GM13977 (cell line): ENCODE measurements at places on chromosomes 12 and 14.
A peak's percentile ranks its signal among the peaks of the same experiment; 100 is the strongest.

DNA sequence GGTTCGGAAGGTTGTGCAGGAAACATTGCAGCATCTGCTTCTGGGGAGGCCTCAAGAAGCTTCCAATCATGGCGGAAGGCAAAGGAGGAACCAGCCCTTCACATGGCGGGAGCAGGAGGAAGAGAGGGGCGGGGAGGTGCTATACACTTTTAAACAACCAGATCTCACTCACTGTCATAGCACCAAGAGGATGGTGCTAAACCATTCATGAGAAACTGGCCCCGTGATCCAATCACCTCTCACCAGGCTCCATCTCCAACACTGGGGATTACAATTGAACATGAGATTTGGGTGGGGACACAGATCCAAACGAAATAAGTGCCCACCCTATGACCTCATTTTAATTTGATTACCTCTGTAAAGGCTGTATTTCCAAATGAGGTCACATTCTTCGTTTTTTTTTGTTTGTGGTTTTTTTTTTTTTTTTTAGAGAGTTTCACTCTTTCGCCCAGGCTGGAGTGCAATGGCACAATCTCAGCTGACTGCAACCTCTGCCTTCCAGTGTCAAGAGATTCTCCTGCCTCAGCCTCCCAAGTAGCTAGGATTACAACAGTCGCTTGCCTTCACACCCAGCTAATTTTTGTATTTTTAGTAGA, 11.4 kb upstream of the ORAI1 start:
- no peak for DNase-seq

GRCh38 chr12:124683152-124684124, 116.0 kb upstream of the NCOR2 start:
- DNase-seq = no peak

GRCh38 chr12:67070604-67071003, 198.6 kb upstream of the CAND1 start:
- no peak for DNase-seq

DNA sequence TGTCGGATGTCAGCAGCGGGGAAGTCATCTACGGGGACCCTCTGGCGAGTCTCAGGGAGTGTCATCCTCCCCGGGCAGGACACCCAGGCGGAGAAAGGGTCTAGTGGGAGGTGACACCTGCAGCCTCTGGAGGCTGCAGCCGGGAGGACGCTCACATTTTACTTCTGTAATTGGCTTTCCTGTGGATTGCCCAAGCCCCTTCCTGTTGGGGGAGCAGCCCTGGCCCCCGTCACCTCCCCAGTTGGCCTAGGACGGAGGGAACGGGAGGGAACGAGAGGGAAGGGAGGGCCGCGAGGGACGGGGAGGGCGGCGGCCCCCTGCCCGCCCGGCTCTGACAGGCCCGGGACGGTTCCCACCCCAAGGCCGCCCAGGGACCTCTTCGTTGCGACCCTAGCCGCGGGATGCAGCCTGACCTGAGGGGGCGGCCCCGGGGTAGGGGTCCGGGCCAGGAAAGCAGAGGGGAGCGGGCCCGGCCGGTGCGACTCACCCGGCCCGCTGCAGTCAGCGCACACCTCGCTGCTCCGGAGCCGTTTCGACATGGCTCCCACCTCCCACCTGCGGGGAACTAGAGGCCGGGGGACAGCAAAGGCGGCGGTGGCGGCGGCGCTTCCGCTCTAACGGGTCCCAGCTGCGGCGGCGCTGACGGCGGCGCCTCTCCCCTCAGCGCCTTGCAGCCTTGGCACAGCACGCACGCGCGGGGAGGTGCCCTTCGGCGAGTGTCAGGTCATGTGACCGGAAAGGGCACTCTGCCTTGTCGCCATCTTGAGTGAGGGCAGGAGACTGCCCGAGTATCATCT, at the start of gene GIT2:
Gene GIT2 (minus strand): TSS at position 683 of the 797 bp plus-strand sequence. CDS start 144 bp downstream, at position 539.
- DNase-seq = peak; percentile 95

DNA sequence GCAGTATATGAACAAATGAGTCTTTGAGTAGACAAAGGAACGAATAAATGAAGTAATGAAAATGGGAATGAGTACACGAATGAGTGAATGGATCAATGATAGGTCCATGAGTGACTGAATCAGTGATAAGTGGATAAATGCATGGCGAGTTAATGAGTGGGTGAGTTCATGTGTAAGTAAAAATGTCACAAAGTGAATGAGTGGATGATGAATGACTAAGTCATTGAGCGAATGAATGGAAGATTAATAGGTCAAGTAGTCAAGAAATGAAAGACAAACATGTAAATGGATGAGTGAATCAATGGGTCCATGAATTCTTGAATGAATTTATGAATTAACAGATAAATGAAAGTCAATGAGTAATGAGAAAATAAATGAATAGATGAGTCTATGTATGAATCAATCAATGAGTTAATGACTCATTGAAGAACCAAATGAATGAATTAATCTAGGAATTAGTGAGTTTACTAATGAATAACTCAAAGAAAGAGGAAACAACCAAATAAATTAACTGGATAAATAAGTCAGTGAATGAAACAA, 97.3 kb upstream of the RTL1 start:
- no peak for DNase-seq

- no peak for DNase-seq
Measured at GRCh38 chr14:84432676-84433075, 1097.3 kb upstream of the FLRT2 start.

DNA sequence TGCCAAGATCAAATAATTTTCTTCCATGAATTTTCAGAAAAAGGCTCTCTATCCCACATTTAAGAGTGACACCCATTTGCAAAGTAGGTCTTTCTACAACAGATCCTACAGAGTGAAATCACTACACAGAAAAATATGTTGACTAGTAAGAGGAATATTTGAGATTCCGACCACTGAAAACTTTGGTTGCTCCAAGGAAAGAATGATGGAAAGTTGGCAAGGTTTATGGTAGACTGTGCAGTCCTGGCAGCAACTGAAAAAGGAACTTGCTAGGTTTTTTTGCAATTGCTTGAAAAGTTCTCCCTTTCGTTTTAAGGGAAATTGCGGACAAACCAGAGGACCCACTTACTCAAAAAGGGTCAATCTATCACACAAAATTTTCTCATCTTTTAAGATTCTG, 83.1 kb upstream of the TSPAN8 start:
- no peak for DNase-seq

- DNase-seq = no peak
Measured at GRCh38 chr14:105943973-105944602, 417.7 kb downstream of the TMEM121 start.

DNA sequence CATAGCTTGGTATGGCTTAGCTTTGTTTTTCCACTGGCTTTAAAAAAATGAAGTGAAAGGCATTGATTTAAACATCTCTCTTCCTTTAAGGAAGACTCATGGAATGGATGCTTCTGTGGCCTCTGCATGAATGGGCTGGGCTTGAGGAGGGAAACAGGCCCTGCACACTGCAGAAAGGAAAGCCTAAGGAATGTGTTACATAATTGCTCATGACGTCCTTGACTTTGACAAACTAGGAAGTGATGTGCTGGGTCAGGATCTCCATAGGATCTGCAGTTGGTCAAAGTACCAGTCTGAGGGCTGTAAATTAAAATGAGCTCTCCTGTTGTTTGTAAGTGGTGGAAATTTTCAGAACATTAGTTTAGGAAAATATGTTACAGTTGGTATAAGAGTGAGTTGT, 12.7 kb downstream of the SAMD4A start:
- no peak for DNase-seq

DNA sequence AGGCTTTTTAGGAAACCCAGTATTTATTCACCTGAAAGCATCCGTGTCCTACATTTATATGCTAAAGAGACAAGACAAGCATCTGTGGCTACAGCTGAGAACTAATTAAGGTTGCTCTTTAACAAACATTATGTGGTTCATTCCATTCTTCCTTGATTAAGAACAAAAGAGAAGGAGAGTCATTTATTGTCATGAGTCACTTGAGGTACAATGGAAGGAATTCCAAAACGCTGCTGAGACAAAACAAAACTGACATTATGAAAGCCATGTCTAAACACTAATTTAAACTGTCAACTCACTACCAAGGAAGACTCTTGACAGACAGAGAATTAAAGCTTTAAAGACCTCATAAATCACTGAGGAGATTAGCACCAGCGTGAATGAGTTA, 214.4 kb downstream of the BMP4 start:
- no peak for DNase-seq

- DNase-seq = no peak
Measured at GRCh38 chr12:1728824-1729223, 38.0 kb downstream of the ADIPOR2 start.
